Hepatocyte (in vitro differentiated cells): ENCODE measurements at places on chromosomes 2 and 18. TPM values are rescaled to one million over a fixed set of nuclear protein-coding genes. Genes with fewer than 3 reads are reported as not detected.

DNA sequence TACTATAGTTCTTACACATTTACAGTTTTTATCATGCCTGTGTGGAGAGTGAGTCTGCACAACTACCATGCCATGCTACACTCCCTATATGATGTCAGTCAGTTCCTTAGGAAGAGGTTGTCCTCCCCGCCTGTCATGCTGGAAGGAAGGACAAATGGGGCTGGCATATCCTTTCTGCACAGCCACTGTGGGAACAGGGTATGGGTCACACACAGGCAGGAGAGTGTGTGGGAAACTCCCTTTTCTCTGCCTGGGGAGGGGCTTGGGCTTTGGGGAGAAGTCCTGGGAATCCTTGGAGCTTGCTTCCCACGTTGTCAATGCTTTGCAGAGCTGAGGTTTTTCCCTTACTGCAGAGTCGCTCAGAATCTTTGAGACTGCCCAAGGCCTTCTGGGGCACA lies 232.1 kb downstream of the PRKCE start:
- no peak for DNase-seq

DNA sequence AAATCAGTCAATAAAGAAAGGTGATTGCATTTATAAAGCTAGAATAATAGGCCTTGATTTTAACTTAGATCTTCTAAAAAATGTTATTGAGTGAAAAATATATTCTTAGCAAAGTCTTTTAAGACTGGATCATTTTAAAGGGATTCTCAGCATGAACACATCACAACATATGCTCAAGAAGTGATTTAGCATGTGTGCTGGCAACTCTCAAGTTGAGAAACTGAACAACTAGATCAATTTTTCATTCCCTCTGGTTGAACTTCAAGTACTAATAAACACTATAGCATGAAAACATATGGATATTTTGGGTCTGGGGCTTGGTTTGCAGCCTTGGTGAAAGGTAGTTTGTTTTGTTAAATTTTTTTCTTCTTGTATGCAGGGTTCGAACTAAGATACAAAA lies 107.8 kb upstream of the PNPT1 start:
- no peak for DNase-seq

DNA sequence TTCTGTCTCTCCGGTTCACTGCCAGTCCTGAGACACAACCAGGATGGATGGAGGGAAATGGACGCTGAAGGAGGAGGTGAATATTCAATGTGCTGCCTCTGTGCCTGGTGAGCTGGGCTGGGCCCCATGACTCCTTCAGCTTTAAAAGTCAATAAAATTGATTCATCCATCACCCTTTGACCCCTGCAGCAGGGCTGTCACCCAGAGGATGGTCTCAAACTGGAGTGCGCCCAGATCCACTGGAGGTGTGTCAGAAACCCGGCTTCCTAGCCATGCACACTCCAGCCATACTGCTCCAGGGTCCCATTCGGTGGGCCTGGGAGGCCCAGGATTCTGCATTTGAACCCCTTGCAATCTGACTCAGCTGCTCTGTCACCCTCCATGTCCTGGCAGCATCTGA lies 94.1 kb upstream of the BOD1L2 start:
- no peak for DNase-seq

DNA sequence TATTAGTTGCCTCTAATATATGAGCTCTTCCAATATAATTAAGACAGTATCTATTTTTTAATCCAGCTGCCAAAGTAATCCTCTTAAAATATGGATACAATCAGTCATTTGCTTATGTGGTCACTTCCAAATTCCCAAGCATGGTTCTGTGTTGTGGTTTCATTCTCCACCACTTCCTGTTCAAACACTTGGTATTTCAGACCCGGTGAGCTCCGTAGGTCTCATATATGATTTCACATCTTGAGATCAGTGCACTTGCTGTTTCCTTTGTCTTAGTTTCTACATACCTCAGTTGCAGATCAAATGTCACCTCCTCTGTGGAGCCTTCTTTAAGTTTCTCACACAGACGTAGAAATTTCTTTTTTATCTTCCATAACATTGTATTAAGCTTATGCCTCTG lies 254.2 kb downstream of the KCNS3 start:
- DNase-seq = no peak

DNA sequence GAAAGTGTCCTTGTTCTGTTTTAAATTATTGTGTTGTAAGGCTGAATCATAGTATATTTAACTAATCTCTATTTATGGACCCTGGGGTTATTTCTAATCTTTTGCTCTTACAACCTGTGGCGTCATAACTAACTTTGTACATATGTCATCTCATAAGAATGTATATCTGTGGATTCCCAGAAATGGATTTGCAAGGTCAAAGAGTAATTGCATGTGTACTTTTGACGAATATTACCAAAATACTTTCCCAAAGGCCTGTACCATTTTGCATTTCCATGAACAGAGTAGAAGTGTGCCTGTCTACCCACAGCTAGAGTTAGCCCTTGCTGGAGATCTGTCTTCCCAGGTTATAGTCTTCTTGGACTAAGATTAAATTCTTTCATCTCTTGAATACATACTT lies 42.8 kb downstream of the SEMA4F start:
- peak; percentile 41 for DNase-seq

GRCh38 chr18:37572736-37573135 lies 7.1 kb upstream of the CELF4 start:
- DNase-seq = no peak

GRCh38 chr2:172710584-172711047 lies 25.0 kb upstream of the RAPGEF4 start:
- DNase-seq = peak; percentile 65

- no peak for DNase-seq
These were observed 46.3 kb downstream of the MERTK start for GRCh38 chr2:111944531-111945210.

Gene LRP1B
- total RNA-seq = 1.8 and 2.0 TPM in 2 replicates

DNA sequence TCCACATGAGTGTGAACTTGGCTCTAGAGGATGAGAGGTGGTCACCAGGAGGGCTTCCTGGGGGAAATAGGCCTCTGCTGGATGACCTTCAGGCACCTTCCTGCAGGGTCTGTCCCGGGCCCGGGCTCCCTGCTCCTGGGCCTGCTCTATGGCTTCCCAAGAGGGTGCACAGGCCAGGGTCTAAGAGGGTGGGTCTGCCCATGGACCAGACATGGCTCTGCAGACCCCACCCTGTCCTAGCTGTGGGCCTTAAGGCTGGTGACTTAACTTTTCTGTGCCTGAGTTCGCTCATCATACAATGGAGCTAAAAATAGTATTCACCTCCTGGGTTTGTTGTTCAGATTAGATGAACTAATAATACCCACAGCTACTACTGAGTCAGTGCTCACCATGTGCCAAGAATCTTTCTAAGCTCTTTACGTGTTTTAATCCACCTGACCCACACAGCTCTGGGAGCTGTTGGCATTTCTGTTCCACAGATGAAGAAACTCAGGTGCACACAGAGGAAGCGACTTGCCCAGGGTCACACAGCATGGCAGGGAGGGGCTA lies 14.4 kb downstream of the INHBB start:
- DNase-seq = no peak

- DNase-seq = no peak
These were observed 5.9 kb downstream of the ASXL3 start for GRCh38 chr18:33583901-33584300.

Gene LONRF2
- 1.4 and 1.9 TPM in 2 replicates for total RNA-seq

Gene POMC
- 3.5 and 6.0 TPM in 2 replicates for total RNA-seq

DNA sequence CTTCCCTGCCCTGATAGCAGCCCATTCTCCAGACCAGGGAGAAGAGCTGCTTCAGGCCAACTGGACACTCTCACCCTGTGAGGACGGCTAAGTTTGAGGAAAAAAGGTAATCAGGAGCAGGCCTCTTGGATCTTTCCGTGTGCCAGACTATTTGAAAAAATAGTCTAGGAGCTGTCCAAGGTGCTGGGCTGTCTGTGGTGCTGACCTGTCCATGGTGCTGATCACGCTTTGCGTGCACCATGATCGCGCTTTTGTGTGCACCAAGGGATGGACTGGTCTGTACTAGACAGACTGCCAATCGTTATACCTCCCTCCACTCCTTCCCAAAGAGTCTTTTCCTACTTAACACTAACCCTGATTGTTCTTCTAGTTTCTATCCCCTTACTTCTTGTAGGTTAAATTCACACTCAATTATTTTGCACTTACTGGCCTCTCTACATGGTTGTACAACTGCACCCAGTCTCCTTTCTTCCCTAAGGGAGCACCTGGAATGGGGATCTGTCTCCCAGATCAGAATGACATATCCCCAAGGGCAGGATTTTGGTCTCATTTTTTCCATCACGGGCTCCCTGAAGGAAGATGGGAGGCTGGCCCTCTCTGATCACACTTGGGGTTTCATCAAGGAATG lies 295.4 kb downstream of the CELF4 start:
- peak; percentile 84 for DNase-seq

- DNase-seq = no peak
These were observed 208.3 kb upstream of the FANCL start for GRCh38 chr2:58449286-58450010.

DNA sequence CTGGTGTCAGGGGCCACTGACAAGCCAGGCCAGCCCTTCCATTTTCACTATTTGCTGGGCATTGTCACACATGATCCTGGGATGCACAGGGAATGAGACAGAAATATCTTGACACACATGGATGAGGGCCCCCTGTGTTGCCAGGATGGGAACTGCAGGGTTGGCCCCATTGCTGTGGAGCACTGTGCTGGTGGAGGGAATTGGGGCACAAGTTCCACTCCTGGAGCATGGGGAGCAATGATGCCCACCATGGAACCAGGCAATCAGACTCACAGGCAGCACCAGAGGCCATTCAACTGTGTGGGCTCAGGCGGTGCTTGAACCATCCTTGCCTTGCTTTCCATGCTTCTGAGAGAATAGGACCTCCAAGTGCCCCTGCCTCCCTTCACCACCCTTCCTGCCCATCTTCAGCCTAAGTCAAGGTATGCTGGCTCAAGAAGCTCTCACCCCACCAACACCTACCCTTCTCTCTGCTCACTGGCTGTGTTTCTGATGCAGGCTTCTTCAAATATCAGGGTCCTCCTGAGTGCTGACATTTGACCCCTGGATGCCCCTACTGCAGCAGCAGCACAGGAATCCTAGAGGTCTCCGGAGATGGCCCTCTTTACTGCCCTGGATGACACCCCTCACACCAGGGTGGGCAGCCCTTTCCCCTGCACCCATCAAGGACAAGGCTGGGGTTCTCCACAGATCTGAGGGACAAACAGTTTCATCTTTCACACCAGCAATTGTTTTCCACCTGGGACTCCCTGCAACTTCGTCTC lies 11.0 kb downstream of the ADRA2B start:
- DNase-seq = no peak

- DNase-seq = no peak
These were observed 107.9 kb downstream of the CDC42EP3 start for GRCh38 chr2:37563375-37564015.

DNA sequence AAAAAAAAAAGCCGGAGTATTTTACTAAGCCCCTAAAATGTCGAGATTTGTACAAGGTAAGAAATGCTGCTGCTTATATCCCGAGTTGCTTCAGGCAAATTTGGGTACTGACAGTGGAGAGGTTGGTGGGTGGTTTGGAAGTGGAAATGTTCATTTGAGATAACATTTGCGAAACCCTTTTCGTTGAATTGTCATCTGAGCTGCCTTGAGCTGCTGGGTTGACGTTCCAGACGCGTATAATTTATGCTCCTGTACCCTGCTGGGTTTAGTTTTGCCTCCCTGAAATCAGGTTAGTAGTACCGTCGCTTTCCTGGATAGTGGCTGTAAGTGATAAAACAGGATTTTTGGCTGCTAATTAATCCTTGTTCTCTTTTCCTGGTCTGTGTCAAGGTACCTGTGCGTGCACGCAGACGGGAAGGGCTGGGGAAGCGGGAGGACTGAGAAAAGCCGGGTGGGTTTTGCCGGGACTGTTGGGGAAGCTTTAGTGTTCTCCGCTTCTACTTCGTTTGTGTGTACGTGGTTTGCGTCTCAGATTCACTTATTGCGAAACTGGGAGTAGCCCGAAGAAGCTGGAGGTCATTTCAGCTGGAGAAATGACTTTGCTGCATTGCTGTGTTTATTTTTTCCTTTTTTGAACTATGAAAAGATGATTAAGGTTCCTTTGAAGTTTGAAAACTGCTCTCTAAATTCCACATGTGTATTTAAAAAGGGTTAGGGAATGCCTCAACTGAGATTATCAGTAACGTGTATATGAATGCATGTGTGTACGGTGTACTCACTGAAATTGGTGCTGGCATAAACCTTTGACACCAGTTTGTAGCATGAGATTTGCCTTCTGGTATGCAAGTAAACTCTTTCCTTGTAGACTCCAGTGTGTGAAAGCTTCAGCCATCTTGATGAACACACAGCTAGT lies 709 bp downstream of the UGP2 start:
- DNase-seq = peak; percentile 70

- no peak for DNase-seq
These were observed 6.2 kb downstream of the CCBE1 start for GRCh38 chr18:59690996-59691395.

DNA sequence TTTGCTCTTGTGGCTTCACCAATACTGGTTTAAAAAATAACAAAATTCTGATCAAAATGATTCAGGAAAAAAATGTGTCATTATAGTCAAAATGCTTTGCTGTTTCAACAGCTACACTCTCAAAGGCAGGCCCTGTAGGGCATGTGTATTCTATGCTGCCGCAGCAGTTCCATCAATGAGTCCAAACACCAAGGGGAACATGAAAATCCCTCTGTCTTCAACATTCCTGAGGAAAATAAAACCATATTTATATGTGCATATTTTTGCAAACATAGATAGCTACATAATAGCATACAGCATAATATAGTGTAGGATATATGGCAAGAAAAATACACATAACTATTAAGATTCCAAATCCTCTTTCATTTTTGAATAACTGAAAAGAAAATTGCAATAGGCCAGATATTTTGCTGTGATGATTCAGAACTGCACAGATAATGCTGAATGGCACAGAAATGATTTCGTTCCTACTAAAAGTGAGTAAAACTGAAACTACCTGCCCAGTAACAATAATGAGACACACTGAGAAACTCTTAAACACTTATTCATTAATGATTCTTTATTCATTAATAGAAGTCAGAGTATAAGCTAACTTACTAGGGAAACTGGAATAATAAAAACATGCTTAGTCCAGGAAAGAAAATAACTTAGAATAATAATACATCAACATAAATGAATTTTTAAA lies 343.8 kb downstream of the SUCLG1 start:
- no peak for DNase-seq

GRCh38 chr2:176136374-176137251 lies 7.1 kb downstream of the HOXD8 start:
- DNase-seq = peak; percentile 54

Gene RAB17
- total RNA-seq = 56.8 and 58.3 TPM in 2 replicates

DNA sequence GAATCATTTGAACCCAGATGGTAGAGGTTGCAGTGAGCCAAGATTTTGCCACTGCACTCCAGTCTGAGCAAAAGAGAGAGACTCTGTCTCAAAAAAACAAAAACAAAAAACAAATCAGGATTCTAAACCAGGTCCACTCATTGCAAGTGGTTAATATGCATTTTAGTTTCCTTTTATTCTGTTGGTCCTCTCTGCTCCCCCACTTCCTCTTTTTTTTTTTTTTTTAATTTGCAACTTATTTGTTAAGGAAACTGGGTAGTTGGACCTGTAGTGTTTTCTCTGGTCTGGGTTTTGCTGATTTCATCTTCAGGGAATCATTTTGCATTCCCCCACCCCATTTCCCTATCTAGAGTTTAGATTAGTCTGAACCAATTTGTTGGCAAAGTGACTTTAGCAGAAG lies 14.0 kb downstream of the FER1L5 start:
- no peak for DNase-seq

Gene DNER
- 0.37 and 0.48 TPM in 2 replicates for total RNA-seq
